Prostate gland (tissue), 2 donors: ENCODE measurements at places on chromosomes 7 and 10.

- no peak overlapping the region for H3K4me3 ChIP-seq
- no peaks in the 10 kb centered on the region for H3K4me1 ChIP-seq
- no peaks in the 10 kb centered on the region for H3K27me3 ChIP-seq
- H3K36me3 ChIP-seq, result no peaks in the 10 kb centered on the region
These were observed 31.6 kb downstream of the GARIN1A start for GRCh38 chr7:128703609-128704241.

DNA sequence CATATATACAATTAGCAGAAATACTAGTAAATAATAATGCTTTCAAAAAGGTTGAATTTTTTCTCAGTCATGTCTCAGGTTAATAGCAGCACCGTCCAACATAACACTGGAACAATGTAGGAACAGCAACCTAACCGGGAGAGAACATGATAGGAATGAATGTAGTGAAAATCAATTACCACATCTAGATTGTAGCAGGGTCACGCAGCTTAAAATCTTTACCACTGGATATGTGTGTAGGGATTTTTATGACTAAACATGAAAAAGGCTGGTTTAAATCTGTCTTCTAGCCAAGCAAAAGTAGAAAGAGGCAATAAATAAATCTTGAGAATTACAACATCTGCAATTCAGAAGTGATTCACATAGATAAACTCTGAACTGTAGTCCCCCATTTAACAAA is 326.0 kb downstream of the DGKB start:
- H3K27me3 ChIP-seq, result no peaks in the 10 kb centered on the region
- H3K4me1 ChIP-seq, result no peaks in the 10 kb centered on the region
- no peak overlapping the region for H3K27ac ChIP-seq
- no peak for DNase-seq
- no peak overlapping the region for H3K4me3 ChIP-seq

DNA sequence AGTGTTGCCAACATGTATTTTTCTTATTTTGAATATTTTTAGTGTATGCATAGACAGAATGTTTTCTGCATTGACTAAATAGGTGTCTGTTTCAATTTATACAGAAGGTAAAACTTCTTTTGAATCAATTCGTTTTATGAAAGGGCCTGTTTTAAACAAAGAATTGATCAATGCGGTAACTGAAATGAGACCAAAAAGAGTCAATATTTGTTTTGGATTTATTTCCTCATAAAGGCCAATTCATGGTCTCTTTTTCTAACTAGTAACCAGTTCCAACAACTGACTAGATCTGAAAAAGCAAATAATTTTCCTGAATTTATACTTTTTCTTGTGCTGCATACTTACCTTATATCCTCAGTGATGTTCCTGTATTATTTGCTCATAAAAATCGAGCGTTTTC is 320.5 kb downstream of the DGKB start:
- H3K36me3 ChIP-seq, result no peaks in the 10 kb centered on the region
- no peaks in the 10 kb centered on the region for H3K4me1 ChIP-seq

DNA sequence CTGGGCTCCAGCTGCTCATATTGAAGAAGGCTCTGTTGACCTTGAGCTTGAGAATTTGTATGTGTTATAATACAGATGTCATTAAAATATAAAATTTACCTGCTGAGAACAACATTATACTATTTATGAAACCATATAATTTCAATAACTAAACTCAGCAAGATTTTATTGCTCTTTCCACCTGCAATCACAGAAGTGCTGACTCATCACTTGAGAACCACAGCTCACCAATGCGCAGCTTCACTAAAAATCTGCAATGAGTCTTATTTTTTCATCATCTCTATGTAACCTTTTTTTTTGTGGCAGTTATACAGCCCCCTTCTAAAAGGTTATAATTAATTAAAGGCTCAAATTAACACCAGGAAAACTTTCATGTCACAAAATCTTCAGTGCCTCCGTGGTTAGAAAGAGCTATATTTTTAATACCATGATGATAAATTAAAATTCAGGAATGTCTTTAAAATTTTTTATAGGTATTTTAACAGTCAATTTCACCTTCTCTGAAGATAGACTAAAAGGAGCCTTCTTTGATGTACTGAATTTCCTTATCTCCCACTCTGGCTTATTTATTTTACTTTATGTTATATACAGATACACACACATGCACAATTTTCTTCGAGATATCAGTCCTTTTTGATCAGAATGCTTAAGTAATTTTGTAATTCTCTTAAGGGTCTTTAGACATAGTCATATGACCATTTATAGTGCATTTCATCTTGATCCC is 102.7 kb downstream of the EVX1 start:
- no peak overlapping the region for H3K27ac ChIP-seq
- no peaks in the 10 kb centered on the region for H3K4me1 ChIP-seq
- no peak overlapping the region for H3K4me3 ChIP-seq

DNA sequence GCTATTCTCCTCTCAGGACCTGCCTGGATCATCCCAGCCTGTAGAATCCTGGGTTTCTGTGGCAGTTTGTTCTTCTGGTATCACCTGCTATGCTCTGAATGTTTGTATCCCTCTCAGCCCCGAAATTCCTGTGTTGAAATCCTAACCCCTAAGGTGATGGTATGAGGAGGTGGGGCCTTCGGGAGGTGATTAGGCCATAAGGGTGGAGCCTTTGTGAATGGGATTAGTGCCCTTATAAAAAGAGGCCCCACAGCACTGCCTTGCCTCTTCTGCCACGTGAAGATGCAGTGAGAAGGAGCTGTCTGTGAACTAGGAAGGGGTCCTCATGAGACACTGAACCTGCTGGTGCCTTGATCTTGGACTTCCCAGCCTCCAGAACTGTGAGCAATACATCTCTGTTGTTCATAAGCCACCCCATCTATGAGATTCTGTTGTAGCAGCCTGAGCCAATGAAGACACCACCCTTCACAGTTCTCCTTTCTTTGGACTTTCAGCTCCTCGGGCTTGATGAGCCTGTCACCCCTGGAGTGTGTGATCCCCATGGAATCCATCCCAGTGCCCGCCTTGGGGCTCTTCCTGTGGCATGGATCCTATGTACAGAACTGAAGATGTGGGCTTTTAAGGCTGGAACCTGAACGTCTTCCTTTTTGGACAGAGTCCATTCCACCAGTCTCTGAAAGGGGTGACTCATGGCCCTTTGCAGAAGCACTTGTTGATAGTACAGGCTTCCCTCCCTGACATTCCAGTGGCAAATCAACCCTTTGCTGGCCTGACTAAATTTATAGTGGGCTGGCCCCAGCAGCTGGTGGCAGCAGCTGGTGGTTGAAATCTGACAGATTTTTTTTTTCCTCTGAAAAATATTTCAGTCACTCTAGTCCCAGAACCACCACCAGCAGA is 138.0 kb downstream of the TACC2 start:
- no peaks in the 10 kb centered on the region for H3K4me1 ChIP-seq
- peak overlapping the region; percentile 70 for H3K27ac ChIP-seq
- H3K4me3 ChIP-seq, result no peak overlapping the region
- DNase-seq, result peak; percentile 55

DNA sequence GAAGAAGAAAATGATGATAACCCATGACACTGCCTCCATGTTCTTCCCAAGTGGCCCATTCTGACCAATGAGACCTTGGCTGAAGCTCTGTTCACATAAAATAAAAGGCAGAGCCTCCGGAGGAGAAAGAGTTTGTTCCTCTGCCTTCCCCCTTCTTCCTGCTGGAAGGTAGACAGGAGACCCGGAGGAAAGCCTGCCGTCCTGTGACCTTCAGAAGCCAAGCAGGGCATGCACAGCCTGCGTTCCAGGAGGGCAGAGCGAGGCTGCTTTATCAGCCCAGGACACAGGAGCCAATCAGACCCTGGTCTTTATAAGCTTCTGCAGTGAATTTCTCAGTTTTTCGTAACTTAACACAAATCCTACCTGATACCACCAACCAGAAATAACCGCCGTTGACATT is 8.6 kb upstream of the GRID1 start:
- no peak overlapping the region for H3K4me3 ChIP-seq
- H3K4me1 ChIP-seq, result no peaks in the 10 kb centered on the region
- H3K27me3 ChIP-seq, result no peaks in the 10 kb centered on the region

DNA sequence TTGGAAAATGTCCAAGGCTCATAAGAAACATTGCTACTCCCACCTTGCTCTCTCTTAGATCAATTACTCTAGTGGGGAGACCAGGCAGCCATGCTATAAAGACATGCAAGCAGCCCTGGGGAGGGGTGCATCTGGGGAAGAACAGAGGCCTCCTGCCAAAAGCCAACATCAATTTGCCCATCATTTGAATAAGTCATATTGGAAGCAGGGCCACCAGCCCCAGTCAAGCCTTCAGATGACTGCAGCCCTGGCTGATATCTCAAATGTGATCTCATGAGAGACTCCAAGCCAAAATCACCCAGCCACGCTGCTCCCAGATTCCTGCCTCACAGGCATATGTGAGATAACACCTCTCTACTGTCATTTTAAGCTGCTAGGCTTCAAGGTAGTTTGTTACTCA is 157.5 kb upstream of the PDE1C start:
- H3K4me3 ChIP-seq, result no peak overlapping the region
- H3K27me3 ChIP-seq, result no peaks in the 10 kb centered on the region
- DNase-seq, result no peak
- H3K4me1 ChIP-seq, result no peaks in the 10 kb centered on the region
- H3K36me3 ChIP-seq, result no peaks in the 10 kb centered on the region

GRCh38 chr7:12951397-12951801 is 264.0 kb downstream of the ARL4A start:
- no peaks in the 10 kb centered on the region for H3K27me3 ChIP-seq
- no peak overlapping the region for H3K4me3 ChIP-seq
- no peaks in the 10 kb centered on the region for H3K4me1 ChIP-seq
- no peak overlapping the region for H3K27ac ChIP-seq

- no peak overlapping the region for H3K27ac ChIP-seq
- no peak for DNase-seq
These were observed 167.5 kb downstream of the ARHGAP12 start for GRCh38 chr10:31761156-31761555.

- H3K36me3 ChIP-seq, result no peaks in the 10 kb centered on the region
- H3K4me3 ChIP-seq, result no peak overlapping the region
- no peak for DNase-seq
- no peak overlapping the region for H3K27ac ChIP-seq
- H3K4me1 ChIP-seq, result no peaks in the 10 kb centered on the region
- H3K27me3 ChIP-seq, result no peaks in the 10 kb centered on the region
These were observed 1206.6 kb downstream of the TYW1 start for GRCh38 chr7:68203251-68203650.

DNA sequence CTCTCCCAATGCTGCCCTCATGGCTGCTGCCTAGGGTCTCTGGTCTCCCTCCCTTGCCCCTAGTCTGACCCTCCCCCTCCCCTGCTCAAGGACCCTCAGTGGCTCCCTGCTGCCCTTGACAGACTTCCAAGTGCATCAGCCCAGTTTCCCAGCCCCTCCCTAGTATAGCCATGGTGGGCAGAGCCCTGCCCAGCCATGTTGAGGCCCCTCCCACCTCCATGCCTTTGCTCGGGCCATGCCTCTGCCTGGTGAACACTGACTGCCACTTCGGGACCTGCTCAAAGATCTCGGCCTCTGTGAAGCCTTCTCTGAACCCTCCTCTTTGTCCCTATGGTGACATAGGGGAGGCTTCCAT is 73.2 kb downstream of the MYL10 start:
- H3K27ac ChIP-seq, result no peak overlapping the region
- no peak for DNase-seq
- H3K27me3 ChIP-seq, result no peaks in the 10 kb centered on the region
- no peaks in the 10 kb centered on the region for H3K36me3 ChIP-seq
